ENCODE measurements at places on chromosomes 12 and 14.

- H3K27ac ChIP-seq = no peak overlapping the region
- no peak for DNase-seq
- H3K27me3 ChIP-seq = peaks cover 11% of the 10 kb centered on the region
- H3K4me1 ChIP-seq = no peaks in the 10 kb centered on the region
Observed at GRCh38 chr12:30934811-30935210, 8.3 kb downstream of the TSPAN11 start.

GRCh38 chr14:76050797-76051392, 65.3 kb downstream of the IFT43 start:
- H3K4me3 ChIP-seq = no peak overlapping the region
- H3K4me1 ChIP-seq = no peaks in the 10 kb centered on the region
- peak; percentile 70 for DNase-seq
- H3K36me3 ChIP-seq = no peaks in the 10 kb centered on the region

GRCh38 chr12:25675808-25676207, 122.7 kb upstream of the LMNTD1 start:
- H3K36me3 ChIP-seq = no peaks in the 10 kb centered on the region
- no peaks in the 10 kb centered on the region for H3K4me1 ChIP-seq
- DNase-seq = no peak
- H3K4me3 ChIP-seq = no peak overlapping the region
- H3K27me3 ChIP-seq = no peaks in the 10 kb centered on the region

DNA sequence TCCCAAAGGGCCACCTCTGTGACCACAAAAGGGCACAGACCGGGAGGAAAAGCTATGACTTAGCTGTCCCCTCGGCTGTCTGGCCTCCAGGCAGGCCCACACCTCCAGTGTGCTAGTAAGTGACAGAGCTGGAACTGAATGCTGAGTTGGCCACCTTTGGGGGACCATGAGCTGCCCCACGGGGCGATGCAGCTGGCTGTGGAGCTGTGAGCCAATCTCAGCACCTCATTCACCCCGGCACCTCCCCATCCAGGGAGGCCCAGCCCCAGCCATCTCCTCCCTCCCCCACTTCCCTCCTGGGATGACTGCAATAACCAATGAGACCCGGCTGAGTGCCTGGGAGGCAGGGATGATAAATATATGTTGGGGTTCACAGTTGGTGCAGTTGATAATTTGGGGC, 12.2 kb upstream of the TESC start:
- H3K27me3 ChIP-seq = peaks cover 2% of the 10 kb centered on the region
- no peaks in the 10 kb centered on the region for H3K4me1 ChIP-seq
- DNase-seq = no peak
- no peak overlapping the region for H3K27ac ChIP-seq
- no peaks in the 10 kb centered on the region for H3K36me3 ChIP-seq
- no peak overlapping the region for H3K4me3 ChIP-seq

- no peak overlapping the region for H3K27ac ChIP-seq
- no peaks in the 10 kb centered on the region for H3K27me3 ChIP-seq
- DNase-seq = no peak
- H3K36me3 ChIP-seq = no peaks in the 10 kb centered on the region
- no peak overlapping the region for H3K4me3 ChIP-seq
Observed at GRCh38 chr12:12051668-12052067, 19.1 kb upstream of the BCL2L14 start.

DNA sequence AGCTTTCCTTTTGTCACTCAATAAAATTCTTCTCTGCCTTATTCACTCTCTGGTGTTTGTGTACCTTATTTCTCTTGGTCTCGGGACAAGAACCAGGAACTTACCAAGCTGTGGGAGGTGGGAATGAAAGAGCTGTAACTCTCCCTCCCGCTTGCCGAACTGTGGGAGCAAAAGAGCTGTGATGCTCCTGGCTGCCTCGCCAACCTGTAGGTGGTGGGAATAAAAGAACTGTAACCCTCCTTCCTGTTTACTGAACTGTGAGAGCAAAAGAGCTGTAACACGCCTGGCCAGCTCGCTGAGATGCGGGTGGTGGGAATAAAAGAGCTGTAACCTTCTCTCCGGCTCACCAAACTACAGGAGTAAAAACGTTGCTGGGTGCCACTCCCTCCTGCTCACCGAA, 314.1 kb upstream of the LRIG3 start:
- H3K27ac ChIP-seq = no peak overlapping the region
- H3K4me1 ChIP-seq = no peaks in the 10 kb centered on the region
- no peak for DNase-seq
- no peak overlapping the region for H3K4me3 ChIP-seq

DNA sequence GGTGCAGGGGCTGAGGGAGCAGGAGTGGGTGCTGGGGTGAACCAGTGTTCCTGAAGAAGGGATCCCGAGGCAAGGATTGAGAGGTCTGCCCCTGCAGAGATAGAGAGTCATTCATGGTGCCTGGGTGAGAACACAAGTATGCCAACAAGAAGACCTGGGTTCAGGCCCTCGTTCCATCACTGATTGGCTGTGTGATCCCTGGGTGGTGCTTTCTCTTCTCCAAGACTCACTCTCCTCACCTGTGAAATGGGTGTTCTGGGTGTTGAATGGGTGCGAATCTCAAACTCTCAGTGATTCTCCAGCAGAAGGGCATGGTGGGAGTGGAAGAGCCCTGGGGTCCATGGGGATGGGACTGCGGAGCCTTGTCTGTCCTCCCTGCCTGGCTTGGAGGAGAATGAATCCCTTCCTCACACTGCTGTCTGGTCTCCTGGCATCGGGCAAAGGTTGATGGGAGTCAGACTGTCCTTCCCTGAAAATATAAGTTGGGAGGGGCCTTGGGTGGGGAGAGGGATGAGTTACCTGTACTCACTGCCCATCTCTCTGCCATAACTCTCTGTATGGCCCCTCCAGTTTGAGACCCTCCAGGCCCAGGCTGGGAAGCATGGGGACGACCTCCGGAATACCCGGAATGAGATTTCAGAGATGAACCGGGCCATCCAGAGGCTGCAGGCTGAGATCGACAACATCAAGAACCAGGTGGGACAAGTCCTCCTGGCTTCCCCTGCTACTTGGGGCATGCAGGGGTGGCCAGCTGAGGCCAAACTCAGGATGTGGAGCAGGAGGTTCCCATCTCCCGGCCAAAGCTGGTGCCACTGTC, 9.6 kb downstream of the KRT7 start:
- H3K4me1 ChIP-seq = peaks cover 25% of the 10 kb centered on the region
- H3K36me3 ChIP-seq = no peaks in the 10 kb centered on the region
- DNase-seq = no peak
- peaks cover 2% of the 10 kb centered on the region for H3K27me3 ChIP-seq

All from activated CD4-positive, alpha-beta T cell treated with anti-CD3 and anti-CD28 coated beads for 36 hours (primary cell).